PC-3 (cell line): ENCODE measurements at places on chromosomes 6 and 20. TPM values are rescaled to one million over a fixed set of nuclear protein-coding genes. Genes with fewer than 3 reads are reported as not detected.

Gene MDFI
- total RNA-seq: 96.4 and 113 TPM in 2 replicates

DNA sequence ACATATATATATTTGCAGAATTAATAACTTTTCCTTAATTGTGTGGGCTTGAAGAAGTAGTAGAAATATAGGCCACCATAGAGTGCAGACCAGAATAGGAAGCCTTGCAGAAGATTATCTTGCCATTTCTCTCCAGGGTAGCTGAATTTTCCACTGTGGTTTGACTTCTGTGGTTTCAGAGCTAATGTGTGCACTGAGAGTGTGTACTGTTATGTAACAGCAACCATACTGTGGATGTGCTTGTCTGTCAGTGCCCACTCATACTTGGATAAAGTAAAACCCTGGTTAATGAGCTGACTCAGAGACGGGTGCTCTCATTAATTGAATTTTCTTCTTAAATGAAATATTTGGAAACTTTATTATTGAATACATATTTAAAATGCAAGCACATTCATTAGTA lies 57.2 kb downstream of the CEP43 start:
- no peak for DNase-seq

DNA sequence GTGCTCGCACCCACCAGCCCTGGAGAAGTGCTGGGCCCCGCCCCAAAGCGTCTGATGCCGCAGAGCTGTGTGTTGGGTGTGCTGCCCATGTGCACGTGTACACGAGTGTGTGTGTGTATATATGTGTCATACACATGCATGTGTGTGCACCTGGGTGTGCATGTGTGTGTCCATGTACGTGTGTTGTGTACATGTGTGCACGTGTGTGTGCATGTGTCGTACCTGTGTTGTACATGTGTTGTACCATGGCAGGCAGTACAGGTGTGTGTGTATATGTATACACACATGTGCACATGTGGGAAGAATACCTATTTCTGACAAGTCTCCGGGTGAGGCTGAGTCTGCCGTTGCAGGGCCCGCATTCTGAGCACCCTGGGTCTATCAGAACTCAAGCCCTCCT lies 6.2 kb upstream of the MRGBP start:
- no peak for DNase-seq

DNA sequence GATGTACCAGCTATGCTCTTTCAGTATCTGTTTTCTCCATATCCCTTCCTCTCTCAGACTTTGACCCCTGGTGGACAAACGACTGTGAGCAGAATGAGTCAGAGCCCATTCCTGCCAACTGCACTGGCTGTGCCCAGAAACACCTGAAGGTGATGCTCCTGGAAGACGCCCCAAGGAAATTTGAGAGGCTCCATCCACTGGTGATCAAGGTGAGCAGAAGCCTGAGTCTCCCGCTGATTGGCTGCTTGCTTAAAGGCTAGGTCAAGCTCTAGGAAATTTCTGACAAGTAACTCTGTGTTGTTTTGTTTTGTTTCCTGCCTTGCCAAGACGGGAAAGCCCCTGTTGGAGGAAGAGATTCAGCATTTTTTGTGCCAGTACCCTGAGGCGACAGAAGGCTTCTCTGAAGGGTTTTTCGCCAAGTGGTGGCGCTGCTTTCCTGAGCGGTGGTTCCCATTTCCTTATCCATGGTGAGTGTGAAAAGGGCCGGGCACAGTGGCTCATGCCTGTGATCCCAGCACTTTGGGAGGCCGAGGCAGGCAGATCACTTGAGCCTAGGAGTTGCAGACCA lies 28.6 kb downstream of the C6orf89 start:
- DNase-seq: peak; percentile 99

GRCh38 chr6:134009876-134010275 lies 42.5 kb downstream of the SLC2A12 start:
- no peak for DNase-seq
